ENCODE measurements at places on chromosomes 6 and 20.

- no peak for DNase-seq
Observed at GRCh38 chr6:144659202-144660182, 374.4 kb downstream of the UTRN start.

GRCh38 chr20:57397693-57398108 lies 6.5 kb downstream of the RBM38 start:
- DNase-seq = no peak

GRCh38 chr6:158775832-158776231 lies 43.3 kb downstream of the EZR start:
- DNase-seq = no peak

DNA sequence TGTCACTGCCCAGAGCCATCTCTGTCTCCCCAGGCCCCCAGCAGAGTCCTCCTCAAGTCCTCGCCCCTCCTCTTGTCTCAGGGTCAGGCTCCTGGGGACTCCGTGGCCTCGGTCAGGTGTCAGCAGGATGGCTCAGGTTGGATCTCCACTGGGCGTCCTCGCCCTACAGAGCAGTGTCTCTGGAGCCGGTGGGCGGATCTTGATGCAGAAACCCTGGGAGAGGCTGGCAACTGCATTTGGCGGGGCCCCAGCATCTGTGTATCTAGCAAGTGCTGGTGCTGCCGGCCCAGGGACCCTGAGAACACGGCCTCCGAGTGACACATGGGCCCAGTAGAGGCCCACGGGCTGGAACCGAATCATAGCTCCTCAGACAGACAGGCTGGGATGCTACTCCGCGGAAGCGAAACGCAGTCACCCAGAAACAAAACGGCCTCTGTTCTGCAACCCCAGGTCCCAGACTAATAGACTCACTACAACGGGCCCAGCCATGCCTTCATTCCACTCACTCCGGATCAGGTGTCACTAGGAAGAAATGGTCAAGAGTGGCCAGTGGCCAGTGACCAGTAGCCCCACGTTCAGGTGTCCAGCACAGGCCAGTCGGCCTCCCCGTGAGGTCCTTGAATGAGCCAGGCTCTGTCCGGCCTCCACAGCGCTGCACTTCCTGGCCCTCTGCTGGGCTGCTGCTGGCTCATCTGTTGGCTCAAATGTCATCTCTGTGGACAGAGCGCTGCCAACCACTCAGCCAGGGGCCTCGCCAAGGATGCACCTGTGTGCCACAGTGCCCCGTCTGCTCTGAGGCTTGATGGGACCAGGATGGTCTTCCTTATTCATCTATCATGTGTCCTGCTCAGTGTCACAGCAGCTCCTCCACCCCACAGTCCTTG lies 12.6 kb upstream of the FRMD1 start:
- no peak for DNase-seq

GRCh38 chr6:109795994-109796555 lies 105.0 kb downstream of the FIG4 start:
- no peak for DNase-seq
